NCI-H524 treated with DMSO at 0.1 percent for 48 hours (cell line): ENCODE measurements at places on chromosomes 11 and 22.
A peak's percentile ranks its signal among the peaks of the same experiment; 100 is the strongest.

- DNase-seq: no peak
Measured at GRCh38 chr11:17293311-17293710, 16.8 kb downstream of the NUCB2 start.

DNA sequence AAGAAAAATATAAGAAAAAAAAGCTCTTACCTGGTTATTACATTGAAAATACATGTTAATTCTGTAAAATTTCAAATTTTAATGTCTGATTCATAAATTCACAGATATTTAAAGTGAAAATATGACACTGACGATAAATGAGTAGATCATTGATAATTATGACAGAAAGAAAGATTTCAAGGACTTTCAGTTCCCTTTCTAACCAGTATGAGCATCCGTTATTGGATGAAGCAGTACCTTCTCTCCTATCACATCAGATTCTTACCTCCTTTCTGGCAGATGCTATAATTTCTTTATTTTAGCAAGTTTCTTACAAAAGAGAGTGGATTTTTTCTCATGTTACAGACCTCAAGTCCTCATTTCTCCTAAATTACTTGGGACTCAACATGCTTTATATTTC, 847.3 kb downstream of the JRKL start:
- no peak for DNase-seq

DNA sequence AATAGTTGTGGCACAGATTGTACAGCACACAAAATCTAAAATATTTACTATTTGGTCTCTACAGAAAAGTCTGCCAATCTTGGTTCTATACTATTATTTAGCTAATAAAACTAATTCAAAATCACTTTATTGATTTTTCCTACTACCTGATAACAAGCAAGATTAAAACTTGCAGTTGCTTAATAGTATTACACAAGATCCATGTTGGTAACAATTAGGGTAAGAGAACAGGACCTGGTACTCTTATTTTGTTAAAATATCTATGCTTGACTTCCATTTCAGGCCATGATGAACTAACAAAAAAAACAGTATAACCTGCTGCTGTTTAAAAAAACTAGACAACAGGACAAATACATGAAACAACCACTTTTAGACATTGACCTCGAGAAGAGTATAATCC, 52.4 kb downstream of the CWF19L2 start:
- DNase-seq: no peak

DNA sequence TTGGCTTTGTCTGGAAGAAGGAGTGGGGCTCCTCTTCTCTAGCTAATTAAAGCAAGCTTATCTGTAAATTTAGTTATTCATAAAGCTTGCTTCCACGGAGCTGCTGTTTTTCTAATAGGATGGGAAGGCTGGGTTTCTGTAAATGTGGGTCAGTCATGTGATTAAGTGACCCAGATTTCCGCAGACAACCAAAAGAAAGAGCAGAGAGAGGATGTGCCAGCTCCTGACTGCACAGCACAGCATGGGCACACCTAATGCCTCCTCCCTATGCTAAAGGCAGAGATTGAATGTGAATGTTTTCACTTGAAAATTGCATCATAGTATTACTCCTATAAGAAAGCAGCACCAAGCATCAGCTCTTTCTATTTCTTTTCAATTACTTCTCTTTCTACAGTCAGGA, 160.2 kb downstream of the FAT3 start:
- no peak for DNase-seq

DNA sequence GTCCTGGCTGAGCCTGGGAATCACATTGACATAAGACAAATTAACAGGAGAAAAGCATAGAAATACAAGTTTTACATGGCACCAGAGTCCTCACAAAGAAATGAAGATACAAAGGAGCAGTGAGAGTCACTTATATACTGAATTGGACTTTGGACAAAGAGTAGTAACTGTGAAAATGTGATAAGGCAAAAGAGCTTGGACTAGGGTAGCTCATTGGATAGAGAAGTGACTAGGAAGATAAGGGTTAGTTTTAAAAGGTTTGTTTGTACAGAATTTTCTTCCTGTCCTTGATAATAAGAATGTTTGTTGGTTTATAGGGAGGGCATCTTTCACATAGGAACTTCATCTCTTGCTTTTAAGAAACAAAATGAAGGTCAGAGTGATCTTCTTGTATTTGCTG, 17.9 kb upstream of the NUCB2 start:
- no peak for DNase-seq

DNA sequence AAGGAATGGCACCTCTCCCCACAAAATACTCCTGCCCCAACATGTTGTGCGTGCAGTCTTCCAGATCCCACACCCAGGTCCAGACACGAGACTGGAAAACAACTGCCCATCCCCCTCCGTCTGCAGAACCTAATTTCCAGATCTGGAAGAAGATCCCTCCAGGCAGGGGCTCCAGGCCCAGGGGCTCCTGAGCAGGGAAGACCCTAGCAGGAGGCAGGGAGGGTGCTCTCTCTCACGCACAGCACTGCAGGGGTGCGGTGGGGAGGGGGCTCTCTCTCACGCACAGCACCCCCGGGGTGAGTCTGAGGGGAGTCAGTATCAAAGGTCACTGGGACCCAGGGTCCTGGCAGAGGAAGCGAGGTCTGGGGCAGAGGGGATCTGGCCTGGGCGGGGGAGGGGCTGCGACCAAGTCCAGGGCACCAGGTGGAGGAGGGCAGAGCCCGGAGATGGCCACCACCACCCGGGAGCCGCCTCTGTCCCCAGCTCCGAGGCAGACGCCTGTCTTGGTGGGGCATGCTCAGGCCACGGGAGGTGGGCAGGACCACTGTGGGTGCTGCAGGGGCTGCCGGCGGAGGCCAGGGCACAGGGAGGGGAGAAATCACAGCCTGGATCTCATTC, 1.7 kb downstream of the MLC1 start:
- no peak for DNase-seq

GRCh38 chr11:93220078-93220477, 22.3 kb upstream of the SLC36A4 start:
- no peak for DNase-seq

DNA sequence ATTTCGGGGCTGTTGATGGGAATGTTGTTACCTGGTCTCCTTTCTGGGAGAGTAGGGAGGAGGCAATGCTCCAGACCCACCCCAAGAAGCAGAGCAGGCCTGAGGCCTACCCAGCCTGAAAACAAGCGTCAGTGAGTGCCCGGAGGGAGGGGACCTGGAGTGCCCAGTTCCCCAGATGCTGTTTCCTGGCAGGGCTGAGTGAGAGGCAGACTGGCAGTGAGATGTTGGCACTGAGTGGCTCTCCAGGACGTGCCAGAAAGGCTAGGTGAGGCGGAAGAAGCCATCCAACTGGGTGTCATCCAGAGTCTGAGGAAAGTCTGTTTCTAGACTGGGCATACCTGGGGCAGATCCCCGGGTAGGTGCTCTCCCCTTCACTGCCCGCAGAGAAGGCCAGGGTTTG, 1.3 kb downstream of the POU2F3 start:
- no peak for DNase-seq

DNA sequence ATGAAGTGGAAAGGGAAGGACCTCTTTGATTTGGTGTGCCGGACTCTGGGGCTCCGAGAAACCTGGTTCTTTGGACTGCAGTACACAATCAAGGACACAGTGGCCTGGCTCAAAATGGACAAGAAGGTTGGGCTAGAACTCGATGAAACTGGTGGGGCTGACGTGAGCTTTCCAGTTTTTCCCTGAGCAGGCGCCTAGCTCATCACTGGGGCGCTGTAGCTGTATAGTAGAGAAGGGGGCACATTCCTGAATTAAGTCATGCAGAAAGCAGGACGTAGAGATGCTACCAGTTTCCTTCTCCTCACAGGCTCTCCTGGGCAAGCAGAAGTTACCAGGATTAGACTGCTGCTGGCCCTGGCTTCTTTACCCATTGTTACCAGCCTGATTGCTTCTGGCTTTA, 33.3 kb downstream of the NF2 start:
- DNase-seq: no peak

DNA sequence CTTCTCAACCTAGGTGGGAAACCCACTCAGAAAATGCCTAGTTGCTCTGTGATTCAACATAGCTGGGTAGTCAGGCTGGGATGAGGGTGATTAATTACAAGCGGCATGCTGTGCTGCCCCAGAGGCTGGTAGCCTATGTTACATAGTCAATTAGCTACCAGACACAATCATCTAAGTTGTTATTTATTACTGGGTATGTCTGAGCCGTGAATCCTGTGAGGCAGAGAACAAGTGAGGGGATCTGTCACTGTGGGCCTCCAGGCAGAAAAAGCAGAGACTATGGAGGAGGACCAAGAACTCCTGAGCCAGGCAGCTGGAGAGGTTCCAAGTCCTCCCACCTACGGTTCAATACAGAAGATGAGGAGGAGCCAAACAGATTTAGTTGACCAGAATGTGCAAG, 186.6 kb upstream of the BDNF start:
- no peak for DNase-seq

GRCh38 chr11:101913656-101914055, 1.2 kb upstream of the CEP126 start:
- DNase-seq: no peak

DNA sequence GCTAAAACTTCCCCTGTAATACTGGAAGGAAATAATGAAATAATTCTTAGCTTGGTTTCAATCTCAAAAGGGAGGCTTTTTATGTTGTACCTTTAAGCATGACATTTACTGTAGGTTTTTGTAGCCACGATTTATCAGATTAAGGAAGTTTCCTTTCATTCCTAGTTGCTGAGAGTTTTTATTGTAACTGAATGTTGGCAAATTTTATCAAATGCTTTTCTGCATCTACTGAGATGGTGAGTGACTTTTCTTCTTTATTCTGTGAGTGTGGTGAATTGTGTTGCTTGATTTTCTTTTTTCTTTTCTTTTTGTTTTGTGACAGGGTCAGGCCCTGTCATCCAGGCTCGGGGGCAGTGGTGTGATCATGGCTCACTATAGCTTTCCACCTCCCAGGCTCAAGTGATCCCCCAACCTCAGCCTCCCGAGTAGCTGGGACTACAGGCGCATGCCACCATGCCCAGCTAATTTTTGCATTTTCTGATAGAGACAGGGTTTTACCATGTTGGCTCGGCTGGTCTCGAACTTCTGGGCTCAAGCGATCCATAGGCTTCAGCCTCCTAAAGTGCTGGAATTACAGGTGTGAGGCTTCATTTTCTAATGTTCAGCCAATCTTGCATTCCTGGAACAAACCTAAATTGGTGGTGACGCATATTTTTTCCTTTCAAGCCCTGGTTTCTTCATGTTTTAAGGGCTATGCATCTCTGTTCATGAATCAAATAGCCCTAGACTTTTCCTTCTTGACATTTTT, 26.2 kb downstream of the SUSD2 start:
- no peak for DNase-seq

DNA sequence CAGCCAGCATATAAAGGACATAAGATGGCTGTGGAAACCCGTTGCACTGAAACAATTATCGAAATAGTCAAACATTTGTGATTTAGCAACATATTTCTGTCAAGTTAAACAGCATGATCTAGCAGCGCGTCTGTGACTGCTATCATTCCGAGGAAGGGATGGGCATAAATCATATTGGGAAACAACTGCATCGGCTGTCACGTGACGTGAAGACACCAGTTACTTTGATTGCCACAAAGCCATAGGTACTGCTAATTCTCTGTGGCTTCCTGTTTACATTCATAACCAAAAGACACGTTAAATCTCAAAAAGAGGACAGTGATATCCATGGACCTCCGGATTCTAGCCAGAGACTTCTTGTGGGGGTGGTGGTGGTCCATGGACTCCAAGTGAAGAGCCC, 87.8 kb downstream of the CACNA1I start:
- no peak for DNase-seq

DNA sequence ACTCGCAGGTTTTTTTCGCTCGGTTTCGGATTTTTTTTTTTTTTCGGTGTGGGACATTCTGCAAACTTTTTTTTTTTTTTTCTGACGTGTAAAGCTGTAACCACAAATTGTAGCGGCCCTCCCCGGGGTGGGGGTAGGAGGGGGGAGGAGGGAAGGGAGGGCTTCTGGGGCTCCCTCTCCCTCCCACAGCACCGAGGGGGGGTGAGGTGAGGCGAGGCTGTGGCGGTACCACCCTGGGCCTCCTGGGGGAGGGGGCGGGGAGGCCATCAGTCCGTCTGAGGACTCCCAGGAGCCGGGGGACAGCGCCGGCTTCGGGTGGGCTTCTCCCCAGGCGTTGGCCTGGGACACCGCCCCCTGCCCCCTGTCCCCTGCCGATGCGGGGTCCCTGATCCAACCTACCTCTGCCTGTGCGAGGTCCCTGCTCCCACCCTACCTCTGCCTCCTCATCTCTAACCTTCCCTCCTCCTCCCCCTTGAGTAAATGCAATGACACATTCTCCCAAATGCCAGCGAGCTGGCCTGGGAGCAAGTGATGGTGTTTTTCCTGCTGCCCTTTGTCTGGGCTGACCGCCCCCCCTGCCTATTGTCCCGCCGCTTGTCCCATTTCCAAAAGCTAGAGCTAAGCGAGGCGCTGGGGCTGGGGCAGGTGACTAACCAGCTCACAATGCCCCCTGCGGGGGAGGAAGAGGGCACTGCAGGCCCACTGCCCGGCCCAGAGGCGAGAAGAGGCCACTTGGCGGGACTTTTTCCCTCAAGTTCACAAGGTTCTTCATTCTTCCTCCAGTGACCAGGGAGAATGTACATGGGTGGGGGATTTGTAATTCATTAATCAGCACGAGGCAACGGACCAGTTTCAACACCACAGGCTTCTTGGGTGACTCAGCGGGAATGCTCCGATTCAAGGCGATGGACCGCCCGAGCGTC, 511 bp upstream of the CLCF1 start:
- DNase-seq: no peak

DNA sequence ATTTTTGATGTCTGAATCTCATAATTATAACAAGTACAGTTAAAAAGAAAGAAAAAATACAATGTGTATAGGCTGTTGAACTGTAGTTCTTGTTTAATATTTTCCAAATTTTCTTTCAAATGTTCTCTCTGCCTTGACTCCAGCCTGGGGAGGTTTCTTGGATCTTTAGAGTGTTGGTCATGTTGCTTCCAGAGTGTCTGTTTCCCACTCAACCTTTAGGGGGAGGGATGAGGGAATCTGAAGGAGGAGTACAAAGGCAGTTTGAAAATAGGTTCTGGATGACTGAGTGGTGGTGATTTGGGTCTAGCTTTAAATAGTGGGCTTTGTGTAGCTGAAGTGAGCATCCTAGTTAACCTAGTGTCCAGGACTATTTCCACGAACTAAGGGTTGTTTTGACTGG, 2.0 kb downstream of the CTNND1 start:
- no peak for DNase-seq

- DNase-seq: no peak
Measured at GRCh38 chr22:24473284-24473683, 21.8 kb upstream of the UPB1 start.

- no peak for DNase-seq
Measured at GRCh38 chr22:39317775-39318506, 1.5 kb downstream of the RPL3 start.

- peak; percentile 29 for DNase-seq
Measured at GRCh38 chr22:37370306-37370979, 56.8 kb downstream of the ELFN2 start.

- DNase-seq: no peak
Measured at GRCh38 chr22:21044931-21045584, 688 bp upstream of the LRRC74B start.

DNA sequence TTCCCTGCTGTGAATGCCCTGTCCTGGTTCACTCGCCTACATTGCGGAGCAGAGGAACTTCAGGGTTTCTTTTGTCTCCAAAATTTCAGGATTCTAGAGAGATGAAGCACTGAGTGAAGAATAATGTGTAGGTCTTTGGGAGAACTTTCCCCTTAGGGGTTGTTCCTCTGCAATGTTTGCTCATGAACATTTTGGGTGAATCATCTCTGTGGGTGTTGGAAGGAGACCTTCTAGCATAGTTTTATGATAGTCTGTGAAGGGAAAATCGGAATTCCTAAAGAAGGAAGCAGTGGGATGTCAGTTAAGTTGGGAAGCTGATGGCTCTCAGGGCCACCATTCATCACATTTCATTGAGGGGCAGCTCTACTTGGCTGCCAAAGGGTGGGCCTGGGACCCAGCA, 64.8 kb downstream of the MIAT start:
- no peak for DNase-seq
